ENCODE measurements at places on chromosomes 13 and 19. TPM values are rescaled to one million over a fixed set of nuclear protein-coding genes. Genes with fewer than 3 reads are reported as not detected.
A peak's percentile ranks its signal among the peaks of the same experiment; 100 is the strongest.

Gene SLC27A5
- total RNA-seq: 2.8 TPM

Gene LILRA6
- not detected for total RNA-seq

Gene ZNF773
- total RNA-seq: 4.2 TPM

Gene EBI3
- 6.4 TPM for total RNA-seq

Gene MYH14
- 2.8 TPM for total RNA-seq

Gene FFAR2
- total RNA-seq: not detected

Gene FUT1
- 0.81 TPM for total RNA-seq

Gene KDM4B
- total RNA-seq: 13.4 TPM

Gene ATXN8OS
- total RNA-seq: not detected

DNA sequence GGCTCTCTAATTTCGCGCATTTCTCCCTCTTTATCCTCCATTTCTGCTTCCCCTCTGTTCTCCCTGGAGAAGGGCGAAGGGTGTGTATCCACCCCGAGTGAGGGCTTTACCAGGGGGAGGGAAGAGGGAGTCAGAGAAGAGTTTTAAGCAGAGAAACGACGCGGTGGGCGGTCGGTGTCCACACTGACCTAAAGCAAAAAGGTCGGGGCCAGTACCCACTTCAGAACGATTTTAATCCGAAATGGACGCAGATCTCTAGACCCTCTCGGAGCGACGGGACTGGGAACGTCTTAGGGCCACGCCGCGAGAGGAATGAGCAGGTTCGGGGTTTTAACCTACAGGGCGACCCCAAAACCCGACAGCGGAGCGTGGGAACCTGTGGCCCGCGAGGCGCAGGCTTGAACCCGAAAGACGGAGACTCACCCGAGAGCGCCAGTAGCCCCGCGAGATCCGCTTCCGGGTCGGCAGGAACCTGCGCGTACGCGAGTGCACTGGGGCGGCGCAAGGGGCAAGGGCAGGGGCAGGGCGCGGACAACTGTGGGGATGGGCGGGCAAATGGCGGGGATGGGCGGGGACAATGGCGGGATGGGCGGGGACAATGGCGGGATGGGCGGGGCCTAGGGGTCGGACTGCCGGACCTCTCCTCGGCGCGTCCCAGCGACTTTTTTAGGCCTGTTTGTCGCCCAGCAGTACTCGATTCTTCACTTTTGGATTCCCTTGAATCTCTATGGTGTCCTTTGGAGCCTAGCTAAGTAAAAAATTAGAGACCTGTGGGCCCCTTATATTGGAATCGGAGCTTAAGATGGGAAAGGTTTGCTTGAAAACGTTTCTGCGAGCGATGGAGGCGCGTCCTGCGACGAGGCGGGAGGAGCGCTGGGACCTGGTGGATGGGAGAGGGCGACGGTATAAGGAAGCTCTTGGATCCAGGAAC, at the start of gene ZNF677:
Gene ZNF677, minus strand, starts transcription at position 463 of the 931 bp plus-strand sequence. CDS start 3,323 bp downstream, outside the sequence.
- peak; percentile 19 for DNase-seq

GRCh38 chr19:49809160-49809940, 3.7 kb downstream of the FUZ start:
- DNase-seq: no peak

DNA sequence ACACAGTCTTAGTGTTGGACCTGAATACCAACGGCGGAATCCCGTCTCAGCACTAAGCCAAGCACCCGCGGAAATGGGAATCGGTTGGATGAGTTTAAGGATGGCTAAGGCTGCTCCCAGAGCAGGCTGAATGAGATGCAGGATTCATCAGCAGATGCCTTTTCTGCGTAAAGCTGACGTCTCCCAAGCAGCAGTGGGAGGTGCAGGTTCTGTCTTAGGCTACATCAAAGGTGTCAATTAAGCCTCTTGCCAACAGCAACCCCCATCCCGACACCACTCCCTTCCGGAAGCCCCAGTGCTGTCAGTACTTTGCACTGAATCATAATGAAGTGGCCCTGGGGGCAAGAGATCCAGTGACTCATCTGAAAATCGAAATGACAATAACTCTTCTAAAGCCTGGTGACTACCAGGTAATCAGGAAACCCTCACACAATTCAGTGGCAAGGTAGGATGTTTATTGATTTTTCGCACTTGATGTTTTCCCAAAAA, 275.6 kb downstream of the DCLK1 start:
- peak; percentile 79 for DNase-seq

DNA sequence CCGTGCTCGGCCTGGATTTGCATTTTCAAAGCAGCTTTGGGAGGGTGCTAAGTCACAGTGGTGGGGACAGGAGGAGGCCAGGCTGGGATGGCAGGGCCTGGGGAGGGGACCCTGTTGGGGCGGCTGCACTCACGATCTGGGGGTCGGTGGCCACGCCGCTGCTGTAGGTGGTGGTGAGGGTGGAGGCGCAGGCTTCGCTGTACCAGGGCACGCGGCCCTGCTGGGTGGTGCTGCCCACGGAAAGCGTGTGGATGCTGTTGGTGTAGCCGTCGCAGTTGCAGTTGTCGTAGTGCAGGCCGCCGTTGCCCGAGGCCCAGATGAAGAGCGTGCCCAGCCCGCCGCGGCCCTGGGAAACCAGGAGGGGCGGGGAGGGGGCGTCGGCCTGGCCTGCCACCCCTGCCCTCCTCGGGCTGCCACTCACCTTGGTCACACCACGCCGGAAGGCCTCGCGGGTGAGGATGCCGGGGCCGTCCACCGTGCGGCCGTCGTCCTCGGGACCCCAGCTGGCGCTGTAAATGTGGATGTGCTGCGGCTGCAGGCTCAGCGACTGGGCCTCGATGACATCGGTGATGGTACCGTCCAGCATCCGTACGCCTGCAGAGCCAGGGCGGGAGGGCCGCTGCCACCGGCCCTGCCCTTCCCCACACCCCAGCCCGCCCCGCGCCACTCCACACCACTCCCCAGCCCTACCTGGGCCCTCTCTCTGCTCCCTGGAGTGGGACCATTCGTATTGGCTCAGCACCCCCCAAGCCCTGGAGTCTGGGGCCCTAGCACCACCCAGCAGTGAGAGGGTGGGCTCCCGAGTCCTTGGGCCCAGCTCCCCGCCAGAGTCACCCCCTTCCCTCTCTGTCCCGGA, 3.2 kb downstream of the PCSK4 start:
- DNase-seq: no peak

- DNase-seq: no peak
Measured at GRCh38 chr13:29855009-29855408, 4.6 kb upstream of the UBL3 start.

DNA sequence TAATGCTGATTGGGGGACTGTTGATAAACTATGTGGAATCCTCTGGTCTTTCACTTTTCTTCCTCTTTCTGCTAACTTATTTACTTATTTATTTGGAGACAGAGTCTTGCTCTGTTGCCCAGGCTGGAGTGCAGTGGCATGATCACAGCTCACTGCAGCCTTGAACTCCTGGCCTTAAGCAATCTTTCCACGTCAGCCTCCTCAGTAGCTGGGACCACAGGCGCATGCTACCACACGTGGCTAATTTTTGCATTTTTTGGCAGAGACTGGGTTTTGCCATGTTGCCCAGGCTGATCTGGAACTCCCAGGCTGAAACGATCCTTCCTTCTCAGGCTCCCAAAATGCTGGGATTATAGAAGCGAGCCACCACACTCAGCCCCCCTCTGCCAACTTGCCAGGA, 77.5 kb downstream of the ELF1 start:
- no peak for DNase-seq

DNA sequence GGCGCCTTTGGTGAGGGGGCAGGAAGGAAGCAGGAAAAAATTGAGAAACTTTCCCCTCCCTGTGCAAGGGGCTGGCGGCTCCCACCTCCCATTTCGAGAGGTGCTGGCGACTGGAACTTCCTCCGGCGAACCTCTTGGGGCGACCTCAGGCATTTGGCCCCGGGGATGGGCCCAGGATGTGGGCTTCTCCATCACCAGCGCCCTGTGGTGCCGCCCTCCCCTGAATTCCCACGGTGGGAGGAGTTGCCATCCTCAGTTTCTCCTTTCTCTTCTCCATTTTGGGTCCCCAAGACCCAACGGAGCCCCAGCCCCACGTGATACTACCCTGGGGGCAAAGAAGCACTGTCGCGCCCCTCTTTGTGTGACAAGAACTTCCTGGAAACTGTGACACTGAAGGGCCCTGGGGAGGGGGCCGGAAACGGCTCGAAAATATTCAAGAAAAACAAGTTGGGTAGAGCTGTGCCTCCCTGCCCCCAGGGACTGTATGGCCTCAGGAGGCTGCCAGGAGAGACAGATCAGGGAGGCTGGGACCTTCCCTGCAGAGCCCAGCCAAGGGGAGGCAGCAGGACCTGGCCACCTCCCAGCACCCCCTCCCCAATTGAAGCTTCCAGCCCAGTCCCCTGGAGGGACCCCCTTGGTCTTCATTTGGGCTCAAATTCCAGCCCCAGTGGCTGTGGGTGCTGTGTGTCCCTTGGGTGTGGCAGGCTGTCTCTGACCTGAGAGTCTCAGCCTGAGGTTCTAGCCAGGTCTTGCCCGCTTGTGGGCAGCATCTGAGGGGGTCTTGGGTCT, 16.2 kb upstream of the AP1M2 start:
- DNase-seq: no peak

DNA sequence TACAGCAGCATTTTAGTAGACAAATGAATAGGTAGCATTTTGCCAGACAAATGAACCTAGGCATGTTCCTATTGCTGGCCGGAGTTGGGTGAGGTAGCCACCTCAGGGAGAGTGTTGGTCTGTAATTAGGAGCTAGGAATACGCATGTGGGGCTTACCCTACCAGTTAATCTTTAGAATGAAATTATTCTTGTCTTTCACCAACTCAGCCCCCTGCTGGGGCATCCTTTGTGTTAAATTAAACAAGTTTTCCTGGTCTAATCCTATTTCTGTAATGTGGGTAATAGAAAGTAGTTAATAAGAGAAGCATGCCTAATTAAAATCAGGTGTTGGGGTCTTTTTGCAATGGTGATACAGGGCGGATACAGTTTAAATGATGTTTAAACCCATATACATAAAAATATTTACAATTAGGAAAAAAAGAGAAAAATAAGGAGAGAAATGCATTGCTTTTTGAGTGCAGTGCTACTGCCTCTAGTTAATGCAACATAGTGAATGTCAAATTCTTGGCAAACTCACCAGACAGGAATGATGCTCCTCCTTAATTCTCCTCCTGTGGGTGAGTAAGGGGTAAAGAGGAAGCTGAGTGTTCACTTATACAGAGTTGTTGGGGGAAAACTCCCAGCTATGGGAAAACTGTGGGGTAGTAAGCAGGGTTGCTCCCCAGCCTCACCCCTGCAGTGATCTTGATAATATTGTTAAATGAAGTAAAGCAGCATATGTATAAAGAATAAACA, 276.4 kb upstream of the EDNRB start:
- no peak for DNase-seq

DNA sequence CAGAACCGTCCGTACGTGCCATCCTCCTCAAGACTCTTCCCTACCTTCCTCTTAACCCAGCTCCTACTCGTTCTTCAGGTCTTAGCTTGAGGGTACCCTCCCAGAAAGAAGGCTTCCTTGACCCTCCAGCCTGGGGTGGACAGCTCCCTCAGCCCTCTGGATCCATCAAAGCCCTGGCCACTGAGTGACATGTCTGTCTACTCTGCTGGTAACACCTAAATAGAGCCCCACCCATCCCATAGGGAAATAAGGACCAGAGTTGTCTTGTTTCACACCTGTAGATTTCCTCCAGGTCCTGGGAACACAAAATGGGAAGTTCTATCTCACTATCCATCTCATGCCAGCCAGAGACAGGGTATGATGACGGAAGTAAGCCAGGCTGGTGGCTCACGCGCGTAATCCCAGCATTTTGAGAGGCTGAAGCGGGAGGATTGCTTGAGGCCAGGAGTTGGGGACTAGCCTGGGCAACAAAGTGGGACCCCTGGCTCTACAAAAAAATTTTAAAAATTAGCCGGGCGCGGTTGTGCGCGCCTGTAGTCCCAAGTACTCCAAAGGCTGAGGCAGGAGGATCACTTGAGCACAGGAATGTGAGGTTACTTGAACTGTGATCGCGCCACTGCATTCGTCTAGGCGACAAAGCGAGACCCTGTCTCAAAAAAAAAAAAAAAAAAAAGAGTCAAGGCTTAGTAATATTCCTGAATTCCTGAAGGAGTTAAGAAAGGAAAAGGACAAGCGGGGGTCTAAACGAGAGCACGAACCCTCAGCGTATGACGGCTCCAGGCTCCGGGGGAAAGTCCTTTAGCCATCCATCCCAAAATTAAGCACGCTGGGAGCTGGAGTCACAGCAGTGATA, 566 bp upstream of the CCDC97 start:
- DNase-seq: no peak

DNA sequence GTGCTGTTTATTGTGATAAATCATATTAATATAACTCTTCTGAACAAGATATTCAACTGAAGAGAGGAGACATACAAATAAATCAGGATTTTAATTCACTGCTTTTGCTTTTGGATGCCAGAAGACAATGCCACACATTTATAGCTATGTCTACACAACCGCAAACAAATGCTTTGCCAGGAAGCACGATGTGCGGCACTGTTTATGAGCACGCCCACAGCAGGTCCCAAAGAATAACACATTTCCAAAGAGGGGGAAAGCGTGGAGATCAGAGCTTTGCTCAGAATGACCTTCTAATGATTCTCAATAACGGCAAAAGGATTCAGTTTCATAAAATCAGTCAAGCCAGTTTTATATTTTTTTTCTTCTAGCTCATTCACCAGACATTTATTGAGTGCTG, 16.7 kb downstream of the FAM216B start:
- no peak for DNase-seq

DNA sequence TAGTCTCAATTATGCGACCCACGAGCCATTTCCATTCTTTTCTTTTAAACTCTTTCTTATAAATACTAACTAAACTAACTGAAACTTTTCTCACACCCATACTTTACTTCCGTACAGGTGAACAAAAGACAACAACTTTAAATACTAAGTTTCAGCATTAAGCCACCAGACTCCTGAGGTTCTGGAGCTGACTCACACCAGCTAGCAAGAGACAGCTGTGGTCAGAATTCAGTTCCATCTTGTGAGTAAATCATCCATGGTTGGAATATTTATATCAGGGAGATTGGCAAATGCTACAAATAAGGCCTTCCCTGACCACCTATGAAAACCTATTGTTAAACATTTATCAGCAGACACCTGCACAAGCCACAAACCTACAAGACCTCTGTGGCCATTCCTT, 897.0 kb downstream of the EFNB2 start:
- no peak for DNase-seq

- DNase-seq: no peak
Measured at GRCh38 chr19:2273356-2274184, 8.4 kb downstream of the PEAK3 start.
